ENCODE measurements at places on chromosomes 13 and 19.

GRCh38 chr13:57633141-57633949 lies 1.8 kb downstream of the PCDH17 start:
- no peak for DNase-seq

DNA sequence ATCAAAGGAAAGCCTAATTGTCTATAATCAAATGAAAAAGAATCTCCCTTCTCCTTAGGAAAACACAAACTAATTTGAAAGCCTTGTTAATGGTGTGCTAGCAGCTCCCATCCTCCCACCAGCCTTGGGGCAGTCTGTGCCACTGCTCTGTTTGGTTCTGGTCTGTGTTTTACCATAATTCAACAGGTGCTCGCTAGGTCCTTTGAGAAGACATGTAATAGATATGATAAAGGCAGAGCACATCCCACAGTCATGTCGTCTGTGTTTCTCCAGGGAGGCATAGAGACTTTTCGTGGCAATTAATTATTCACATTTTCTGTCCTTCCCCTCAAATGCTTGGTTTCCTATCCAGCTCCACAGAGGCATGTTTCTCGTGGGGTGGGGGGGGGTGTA lies 23.8 kb downstream of the FAM124A start:
- no peak for DNase-seq

DNA sequence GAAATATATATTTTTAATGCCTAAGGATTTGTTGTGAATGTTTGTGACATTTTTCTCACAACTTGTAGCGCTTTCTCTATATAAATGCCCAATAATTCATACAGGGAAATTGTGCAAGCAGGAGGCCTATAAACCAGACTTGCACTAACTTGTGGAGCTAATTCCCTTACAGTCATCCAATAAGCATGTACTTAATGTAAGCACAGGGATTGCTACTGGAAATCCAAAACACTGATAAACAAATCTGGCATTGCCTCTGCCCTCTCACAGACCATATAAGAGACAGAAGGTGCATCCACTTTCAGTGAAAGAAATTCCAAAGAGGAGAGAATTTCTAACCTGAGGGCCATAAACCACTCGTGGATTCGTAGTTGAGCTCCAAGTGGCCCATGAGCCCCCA lies 518.8 kb downstream of the MYO16 start:
- DNase-seq: no peak

DNA sequence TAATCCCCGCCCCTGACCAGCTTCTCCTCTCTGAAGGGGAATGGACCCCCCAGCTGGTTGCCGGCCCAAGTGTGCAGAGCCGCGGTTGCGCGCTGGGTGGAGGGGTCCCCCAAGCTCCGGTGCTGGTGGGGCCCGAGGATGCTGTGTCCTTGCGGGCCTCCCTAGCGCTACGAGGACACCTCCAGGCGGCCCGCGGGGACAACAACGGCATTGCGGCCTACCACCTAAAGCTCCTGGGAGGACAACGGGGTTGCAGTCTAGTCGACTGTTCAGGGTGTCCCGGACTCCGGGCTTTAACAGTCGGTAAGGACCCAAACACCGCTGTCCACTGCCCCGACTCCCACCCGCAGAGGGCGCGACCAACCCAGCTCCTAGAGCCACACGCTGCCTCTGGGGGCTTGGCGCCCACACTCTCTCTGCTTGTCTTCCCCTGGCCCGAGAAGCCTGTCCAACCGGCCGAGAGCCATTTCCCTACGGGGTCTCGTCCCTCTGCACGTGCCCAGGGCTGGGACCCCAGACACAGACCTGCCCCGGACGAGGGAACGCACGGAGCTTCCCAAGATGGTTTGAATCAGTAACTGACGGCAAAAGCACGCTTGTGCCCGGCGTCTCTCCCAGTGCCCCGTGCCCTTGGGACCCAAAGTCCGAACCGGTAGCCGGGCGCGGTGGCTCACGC lies 927 bp upstream of the SDHAF1 start:
- no peak for DNase-seq

DNA sequence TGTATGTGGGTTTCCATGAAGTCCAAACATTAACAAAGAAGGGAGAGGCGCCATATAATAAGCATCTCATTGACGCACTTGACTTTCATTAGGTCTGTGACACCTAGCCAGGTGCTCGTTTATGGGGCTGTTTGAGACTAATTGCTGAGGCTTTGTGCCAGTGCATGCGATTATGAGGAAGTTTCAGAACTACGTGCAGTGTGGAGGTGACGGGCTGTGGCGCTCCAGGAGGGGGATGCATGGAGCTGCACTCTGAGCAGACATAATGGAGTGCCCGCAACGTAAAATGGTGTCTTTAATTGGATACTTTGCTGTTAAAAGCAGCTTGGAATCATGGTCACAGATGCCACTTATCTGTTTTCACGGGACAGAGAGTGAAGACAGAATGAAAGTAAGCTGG lies 223.2 kb downstream of the FGF9 start:
- DNase-seq: no peak

- DNase-seq: no peak
Measured at GRCh38 chr13:47499358-47500150, 501.5 kb downstream of the SUCLA2 start.

- no peak for DNase-seq
Measured at GRCh38 chr19:5264453-5264852, 76.2 kb downstream of the PTPRS start.

- DNase-seq: peak; percentile 57
Measured at GRCh38 chr19:47609906-47610894, 1.3 kb downstream of the BICRA start.

DNA sequence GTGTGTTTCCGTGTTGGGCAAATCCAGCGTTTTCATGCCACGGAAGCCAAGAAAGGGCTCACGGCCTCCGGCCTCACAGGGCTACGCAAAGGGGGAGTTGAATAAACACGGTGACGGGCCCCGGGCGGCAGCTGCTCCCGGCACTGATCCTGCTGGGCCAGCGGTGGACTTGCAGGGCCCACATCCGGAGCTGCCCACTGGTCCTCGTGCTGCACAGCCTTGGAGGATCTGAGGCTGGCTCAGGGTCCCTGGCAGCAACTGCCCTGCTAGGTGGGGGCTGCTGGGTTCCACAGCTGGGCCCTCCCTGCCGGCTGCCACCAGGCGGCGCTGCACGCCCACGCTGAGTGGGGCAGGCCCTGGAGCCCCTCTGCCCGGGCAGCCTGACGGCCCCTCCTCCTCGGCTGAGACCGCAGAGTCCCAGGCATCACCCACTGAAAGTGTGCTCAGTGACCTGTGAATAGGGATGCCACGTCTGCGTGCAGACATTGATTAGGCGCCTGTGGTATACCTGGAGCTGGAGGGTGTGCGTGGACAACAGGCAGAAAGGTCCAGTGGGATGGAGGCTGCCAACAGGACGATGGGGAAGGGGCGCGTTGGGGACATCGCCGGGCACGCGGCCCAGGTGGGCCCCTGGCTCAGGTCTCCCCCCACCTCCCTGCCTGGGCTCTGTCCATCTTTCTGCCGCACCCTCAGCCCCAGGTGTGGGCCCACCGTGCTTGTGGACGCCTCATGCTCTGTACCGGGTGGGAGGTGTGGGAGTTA lies 5.3 kb upstream of the HCN2 start:
- DNase-seq: peak; percentile 48

- no peak for DNase-seq
Measured at GRCh38 chr13:112098699-112099098, 31.8 kb downstream of the SOX1 start.

- DNase-seq: no peak
Measured at GRCh38 chr13:36046672-36047071, 84.5 kb downstream of the DCLK1 start.

DNA sequence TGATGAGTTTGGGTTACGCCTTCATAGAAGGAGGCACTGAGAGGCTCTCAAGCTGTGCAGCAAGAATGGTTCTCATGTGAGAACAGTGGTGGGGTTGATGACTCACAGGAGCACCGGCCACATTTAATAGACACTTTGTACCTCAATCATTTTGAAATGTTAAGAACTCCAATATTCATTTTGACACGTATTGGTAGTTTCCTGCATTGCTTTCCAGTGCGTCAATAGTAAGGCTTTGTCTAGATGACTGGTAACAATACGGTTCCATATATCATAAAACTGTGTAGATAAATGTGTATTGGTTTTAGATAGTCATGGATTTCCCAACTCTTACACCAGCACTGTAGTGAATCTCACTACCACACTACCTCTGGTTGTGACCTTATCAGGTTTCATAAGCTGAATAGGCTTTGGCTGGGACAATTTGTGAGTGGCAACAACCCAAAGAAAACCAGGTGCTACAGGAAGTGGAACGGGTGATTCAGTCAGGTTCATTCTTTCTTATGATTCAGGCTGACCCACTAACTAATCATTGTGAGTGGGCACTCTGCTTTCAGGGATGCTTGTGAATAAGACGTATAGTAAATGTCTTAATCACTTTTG lies 362.6 kb downstream of the KLF5 start:
- DNase-seq: no peak

- no peak for DNase-seq
Measured at GRCh38 chr13:40241125-40241798, 425.2 kb downstream of the FOXO1 start.

GRCh38 chr13:98890925-98891324 lies 86.9 kb downstream of the DOCK9 start:
- DNase-seq: no peak

GRCh38 chr19:32352241-32352630 lies 6.8 kb downstream of the ZNF507 start:
- DNase-seq: no peak

DNA sequence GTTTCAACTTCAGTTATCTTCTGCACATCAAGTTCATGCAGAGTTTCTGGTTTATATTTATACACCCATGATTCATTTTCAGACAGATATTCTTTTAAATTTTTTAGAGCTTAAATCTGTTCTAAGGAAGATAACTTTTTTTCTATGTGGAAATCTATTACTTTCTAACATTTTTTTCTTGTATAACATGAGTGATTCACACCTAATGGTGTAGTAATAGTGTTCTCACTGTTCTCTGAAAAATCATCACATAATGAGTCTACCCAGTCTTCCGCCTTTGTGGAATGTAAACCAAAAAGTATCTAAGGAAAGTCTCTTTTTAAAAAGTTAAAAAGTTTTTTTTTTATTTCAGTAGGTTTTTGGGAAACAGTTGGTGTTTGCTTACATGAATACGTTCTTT lies 70.8 kb downstream of the FNDC3A start:
- no peak for DNase-seq

GRCh38 chr19:10874024-10874423 lies 2.7 kb downstream of the CARM1 start:
- no peak for DNase-seq

DNA sequence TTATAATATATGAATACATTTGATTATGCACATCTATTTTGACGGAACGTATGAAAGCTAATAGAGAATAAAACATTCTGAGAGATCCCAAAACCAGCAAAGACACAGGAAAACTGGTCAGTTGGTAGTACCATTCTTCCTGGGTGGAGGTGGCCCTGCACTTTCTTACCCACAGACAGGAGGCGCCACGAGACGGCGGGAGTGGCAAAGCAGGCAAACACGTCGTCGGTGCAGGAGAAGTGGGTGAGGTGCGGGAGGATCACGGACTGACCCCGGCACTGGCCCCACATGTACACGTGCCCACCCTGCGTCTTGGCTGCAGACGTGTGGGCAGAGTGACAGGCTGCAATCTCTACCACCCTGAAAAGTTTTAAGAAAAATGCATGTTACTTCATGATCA lies 36.1 kb downstream of the RCBTB1 start:
- DNase-seq: no peak

GRCh38 chr19:54137699-54138488 lies at the start of gene CNOT3:
CNOT3 (plus strand) TSS chr19:54137762; CDS start chr19:54142979, 5,217 bp downstream.
- DNase-seq: no peak

DNA sequence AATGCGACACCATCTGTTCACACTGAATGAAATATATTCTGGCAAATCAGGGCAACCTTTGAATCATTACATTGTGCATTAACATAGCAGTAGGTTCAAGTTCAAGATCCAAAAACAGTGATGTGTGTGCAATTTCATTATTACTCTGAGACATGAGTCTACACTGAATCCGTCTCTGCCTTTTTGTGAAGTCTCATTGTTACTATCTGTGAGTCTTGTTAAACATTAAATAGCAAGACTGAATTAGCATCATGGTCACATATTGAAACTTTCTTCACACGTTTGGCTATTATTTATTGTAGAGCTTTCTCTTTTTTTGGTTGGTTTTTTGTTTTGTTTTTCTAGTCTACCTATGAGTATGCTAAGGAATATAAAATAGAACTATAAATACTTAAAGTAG lies 117.1 kb upstream of the SLITRK5 start:
- no peak for DNase-seq

DNA sequence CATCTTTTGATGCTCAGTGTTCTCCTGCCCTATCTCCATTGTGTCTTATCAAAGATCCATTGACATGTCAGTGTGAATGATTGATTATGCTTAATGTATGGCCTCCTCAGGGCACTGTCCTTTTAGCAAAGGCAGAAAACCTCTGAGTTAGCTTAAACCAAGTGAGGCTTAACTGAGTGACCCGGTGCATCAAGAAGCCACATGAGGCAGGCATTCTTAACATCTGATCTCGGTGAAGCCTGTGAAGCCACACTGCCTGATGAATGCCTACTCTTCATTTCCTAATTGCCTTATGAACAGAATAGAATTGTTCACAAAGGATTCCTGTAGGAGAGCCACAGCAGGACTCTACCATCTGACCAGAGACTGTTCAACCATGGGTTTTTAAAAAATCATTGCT lies 168.1 kb upstream of the SOX21 start:
- no peak for DNase-seq

DNA sequence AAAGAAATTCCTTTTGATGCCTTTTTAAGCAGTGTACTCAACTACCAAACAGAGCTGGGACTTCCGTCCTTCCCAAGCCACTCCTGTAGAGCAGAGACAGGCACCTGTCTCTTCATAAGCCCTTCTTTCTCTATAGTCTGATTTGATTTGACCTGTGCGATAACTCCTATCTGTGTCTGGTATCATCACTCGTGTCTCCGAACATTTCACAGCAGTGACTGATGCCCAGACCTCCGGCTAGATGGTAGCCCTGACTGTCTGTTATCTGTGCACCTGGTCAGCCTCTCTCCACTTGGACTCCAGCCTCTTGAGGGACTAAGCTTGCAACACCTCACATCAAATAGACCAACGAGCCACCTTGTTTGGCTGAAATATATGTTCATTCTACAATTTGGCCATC lies 316.2 kb upstream of the ZNF507 start:
- no peak for DNase-seq

- DNase-seq: no peak
Measured at GRCh38 chr13:76516013-76516412, 370.2 kb downstream of the KCTD12 start.

Measured in CD4-positive, alpha-beta T cell treated with Interleukin-6 at 100 ng/mL for 8 hours (primary cell).